ENCODE measurements at places on chromosomes 1 and 21.

GRCh38 chr1:38403667-38404066 lies 357.1 kb upstream of the POU3F1 start:
- no peak for DNase-seq

DNA sequence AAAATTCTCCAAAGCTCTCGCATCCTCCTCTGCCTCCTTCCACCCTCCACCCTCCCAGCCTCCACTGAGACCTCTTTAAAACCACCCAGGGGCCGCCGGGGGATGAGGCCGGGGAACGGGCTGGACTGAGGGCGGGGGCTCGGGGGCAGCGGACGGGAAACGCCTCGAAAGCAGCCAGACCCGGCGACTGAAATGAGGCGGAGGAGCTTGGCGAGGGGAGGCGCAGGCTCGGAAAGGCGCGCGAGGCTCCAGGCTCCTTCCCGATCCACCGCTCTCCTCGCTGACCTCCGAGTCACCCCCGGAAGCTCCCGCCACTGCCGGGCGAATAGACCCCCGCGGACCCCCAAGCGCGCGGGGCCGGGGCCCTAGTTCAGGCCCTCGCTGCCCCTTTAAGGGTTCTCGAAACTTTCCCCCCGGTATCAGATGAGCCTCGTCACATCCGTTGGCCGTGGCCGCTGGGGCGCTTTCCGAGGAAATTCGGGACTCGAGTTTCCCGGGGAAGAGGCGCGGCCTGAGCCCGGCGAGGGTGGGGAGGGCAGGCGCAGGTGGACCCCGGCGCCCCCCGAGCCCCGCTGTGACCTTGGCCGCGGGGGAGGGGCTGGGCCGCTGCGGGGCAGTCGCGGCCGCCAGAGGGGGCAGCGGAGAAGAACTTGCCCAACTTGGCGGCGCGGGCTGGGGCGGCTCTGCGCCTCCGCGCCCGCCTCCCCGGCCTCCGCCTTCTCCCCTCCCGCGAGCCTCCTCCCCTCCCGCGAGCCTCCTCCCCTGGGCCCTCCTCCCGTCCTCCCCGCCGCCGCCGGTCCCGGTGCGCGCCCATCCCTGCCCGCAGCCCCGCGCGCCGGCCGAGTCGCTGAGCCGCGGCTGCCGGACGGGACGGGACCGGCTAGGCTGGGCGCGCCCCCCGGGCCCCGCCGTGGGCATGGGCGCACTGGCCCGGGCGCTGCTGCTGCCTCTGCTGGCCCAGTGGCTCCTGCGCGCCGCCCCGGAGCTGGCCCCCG lies at the start of gene BACE2:
Gene BACE2 (plus strand): TSS at position 813 of the 995 bp plus-strand sequence. CDS start 104 bp downstream, at position 917.
- DNase-seq, result peak; percentile 10

DNA sequence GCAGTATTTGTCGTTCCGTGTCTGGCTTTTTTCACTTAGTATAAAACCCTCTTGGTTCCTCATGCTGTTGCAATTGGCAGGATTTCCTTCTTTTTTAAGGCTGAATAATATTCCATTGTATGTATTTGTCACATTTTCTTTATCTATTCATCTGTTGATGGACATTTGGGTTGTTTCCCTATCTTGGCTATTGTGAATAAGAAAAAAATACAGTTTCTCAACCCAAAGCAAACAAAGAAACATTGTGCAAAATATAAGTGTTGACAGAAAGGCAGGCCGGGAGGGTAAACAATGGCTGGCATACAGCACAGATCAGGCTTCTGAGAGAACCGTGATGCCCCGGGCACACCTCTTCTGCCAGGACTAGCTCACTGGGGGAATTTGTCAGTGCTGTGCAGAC lies 26.9 kb downstream of the NENF start:
- no peak for DNase-seq

DNA sequence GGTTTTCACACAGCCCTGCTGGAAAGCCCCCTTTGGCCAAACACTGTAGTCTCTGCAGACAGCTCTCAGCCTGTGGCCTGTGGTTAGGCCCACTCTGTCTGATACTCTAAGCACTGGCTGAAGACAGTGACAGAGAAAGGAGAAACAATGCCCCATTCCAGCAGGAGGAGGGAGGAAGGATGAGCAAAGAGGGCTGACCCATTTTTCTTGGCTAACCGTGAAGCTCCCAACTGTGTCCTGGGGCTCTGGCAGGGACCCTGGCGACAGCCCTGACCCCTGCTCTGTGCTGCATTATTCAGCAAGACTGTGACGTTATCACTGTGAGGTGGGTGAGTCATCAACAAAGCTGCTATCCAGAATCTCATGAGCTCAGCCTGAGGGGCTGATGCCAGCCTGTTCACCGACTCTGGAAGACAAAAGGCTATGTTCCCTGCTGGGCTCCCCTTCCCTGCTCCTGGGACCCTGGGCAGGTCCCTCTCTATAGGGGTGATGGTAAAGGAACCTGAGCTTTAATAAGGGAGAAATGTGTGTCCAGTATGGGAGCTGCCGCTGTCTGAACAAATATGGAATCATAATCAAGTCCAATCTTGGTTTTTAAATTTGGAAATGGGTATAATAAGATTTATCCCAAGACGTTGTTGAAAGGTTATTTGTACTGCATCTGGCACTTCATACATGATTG lies 107.0 kb downstream of the RHOU start:
- no peak for DNase-seq

DNA sequence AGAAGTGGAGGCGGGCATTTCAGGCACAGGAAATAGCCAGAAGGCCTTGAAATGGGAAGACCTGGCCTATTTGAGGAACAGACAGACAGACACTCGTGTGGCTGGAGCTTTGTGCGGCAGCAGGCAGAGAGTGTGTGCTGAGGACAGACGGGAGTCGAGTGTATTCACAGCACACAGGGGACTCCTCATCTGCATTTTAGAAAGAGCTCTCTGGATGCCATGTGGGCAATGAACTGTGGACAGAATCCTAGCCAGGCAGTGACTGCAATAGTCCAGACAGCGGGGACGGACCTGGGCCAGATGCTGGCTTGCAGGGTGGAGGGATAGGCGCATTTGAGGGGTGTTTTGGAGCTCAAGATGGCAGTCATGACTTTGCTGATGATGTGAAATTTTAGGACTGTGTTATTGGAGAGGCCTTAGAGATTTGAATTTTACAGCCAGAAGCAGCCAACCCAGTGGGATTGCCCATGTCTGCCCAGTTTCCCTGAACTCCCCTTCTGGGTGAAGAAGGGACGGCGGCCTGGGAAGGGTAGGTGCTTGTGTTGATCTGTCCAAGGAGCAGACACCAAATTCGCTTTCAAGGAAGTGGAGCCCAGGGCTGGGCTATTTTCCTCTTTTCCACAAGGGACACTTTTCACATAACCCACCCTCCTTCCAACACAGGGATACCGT lies 43.7 kb downstream of the CHAF1B start:
- DNase-seq, result no peak

GRCh38 chr1:244354810-244355278 lies 96.9 kb downstream of the ADSS2 start:
- no peak for DNase-seq

- no peak for DNase-seq
Measured at GRCh38 chr21:27722095-27722494, 755.2 kb upstream of the ADAMTS5 start.

DNA sequence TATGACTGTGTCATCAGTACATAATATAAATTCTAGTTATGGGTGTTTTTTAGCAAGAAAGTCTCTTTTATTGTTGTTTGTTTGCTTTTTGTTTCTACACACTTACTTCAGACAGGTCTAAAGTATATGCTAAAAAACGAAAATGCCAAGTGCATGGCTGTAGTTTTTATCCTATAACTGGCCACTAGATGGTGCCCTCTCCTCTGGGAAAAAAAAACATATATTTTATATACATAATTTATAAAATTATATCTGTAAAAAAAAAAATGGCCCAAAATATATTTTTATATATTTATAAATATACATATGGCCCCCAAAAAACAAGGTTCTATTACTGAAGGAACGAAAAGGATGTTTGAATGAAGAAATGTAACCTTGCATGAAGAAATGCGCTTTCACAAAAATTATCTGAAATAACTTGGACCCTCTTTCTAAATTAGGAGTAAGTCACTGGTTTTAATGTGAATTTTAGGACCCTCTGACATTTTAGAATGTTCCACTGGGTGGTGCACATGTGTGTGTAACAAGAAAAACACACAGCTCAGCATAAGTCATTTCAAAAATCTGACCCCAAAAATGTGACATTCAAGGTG lies 93.5 kb downstream of the TTLL7 start:
- no peak for DNase-seq

DNA sequence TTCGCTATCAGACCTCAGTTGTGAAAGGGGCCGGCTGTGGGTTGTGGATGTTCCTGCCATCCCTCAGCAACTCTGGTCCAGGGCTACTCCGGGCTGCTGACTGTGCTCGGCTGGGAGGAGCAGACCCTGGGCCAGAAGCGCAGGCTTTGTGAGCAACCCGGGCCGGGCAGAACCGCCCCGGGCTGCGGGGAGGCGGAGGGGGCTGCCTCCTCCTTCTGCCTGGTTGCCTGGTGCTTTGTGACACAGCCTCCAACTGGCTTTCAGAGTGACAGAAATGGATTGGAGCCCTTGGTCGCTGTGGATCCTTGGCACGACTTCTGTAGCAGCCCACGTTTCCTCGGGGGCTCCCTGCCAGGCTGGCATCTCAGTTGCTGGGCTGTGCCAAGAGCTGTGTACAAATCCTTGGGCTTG lies 10.0 kb downstream of the DRAXIN start:
- DNase-seq, result no peak

GRCh38 chr1:183318433-183318832 lies 99.7 kb downstream of the NMNAT2 start:
- no peak for DNase-seq

- DNase-seq, result no peak
Measured at GRCh38 chr1:11488201-11488770, 9.3 kb downstream of the DISP3 start.

- DNase-seq, result no peak
Measured at GRCh38 chr1:116436611-116436970, 63.5 kb downstream of the ATP1A1 start.

DNA sequence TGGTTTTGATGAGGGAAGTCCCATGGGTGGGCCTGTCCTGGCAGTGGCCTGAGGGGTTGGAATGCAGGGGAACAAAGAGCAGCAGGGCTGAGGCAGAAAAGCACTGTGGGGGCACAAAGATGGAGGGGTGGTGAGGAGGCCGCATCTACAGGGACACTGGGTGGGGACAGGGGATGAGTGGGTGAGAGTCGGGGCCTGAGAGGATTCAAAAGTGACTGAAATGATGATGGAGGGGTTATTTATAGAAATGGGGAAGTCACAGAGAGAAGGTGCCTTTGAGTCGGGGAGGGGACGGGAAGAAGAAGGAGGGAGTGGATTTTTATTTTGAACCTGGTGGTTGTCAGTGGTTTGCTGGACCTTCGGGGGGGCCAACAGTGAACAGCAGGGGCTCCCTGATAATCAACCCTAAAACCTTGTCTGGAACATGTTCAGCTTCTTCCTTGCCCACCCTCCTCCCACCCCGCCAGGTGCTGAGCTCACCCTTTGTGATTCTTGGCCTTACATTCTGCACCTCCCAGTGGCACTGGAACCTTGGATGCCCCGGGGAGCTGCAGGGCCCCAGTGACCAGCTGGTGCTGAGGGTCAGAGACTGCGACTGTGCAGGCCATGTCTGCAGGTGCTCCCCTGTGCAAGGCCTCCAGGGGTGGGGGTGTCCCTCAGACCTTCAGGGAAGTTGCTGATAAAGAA lies 42.9 kb downstream of the IER5 start:
- DNase-seq, result no peak

GRCh38 chr1:86750530-86750929 lies 46.2 kb downstream of the SH3GLB1 start:
- DNase-seq, result no peak

DNA sequence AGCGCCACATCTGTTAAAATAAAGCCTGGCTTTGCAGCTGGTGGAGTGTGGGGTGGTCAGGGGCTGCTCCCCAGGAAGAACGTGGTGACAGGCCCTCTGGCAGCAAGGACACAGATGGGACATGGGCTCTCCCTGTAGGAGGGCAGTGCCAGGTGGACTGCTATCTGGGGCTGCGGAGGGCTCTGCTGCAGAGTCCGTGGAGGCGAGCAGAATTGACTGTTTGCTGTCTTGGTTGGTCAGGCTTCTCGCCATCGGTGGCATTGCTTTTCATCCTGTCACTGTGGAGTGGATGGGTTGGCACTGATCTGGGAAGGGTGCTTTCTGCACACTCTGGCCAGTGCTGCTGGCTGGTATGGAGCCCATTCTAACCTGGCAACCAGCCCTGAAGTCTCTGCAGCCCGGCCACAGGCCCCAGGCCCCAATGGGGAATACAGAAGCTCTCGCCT lies 103.0 kb downstream of the LAMC2 start:
- no peak for DNase-seq
